ENCODE measurements at places on chromosomes 16 and 17. TPM values are rescaled to one million over a fixed set of nuclear protein-coding genes. Genes with fewer than 3 reads are reported as not detected.
A peak's percentile ranks its signal among the peaks of the same experiment; 100 is the strongest.

GNG13 gene
- total RNA-seq, result not detected

GRCh38 chr16:27838536-27839175 lies 224.9 kb downstream of the GSG1L start:
- no peak for DNase-seq
- no peak overlapping the region for H3K4me3 ChIP-seq
- no peaks in the 10 kb centered on the region for H3K36me3 ChIP-seq
- no peak overlapping the region for H3K27ac ChIP-seq

DNA sequence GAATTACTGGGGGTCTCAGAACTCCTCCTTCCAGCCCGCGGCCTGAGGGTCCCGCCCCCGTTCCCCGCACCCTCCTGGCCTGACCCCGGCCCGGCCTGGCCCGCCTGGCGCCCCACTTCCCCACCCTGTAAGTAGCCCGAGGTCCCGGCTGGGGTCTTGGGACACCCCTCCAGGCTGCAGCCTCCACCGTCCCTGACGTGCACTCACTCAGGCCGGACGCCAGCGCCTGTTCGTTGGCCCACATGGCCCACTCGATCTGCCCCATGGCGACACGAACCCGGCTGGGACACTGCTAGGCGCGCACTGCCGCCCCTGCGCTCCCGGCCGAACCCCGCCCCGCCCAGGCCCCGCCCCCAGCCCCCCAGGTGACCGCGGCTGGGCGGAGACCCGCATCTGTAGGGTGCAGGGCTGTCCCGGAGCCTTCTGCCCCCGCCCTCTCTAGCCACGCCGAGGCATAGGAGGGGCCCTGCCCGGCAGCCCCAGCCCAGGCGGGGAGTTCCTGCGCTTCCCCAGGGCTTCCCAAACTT lies at the start of gene CYBA:
Gene CYBA (minus strand): TSS at position 305 of the 527 bp plus-strand sequence. CDS start 40 bp downstream, at position 265.
- DNase-seq, result peak; percentile 99
- peaks cover 8% of the 10 kb centered on the region for H3K36me3 ChIP-seq

DNA sequence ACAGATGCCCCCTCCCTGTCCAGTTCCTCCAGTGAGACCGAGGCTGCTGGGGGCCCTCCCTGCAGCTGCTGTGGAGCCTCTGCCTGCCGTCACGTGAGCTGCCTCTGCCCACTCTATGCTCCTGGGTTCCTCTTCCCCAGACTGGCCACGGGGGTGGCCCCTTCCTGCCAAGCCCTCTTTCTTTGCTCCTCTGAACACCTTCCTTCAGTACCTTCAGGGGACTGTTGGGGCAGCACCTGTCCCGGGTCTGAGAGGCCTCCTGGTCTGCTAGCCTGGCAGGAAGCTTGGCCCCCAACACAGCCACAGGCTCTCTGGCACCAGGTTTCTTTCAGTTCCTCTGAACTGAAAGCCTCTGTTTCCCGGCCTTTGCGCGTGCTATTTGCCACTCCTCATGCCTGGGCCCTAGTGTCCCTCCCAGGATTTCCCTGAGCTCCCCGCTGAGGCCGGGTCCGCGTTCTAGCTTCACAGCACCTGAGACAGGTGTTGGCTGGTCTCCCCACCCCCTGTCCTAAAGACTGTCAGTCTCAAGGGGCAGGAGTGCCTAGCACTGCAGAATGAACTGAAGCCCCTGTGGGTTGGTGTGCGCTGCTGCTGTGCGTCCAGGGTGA lies 6.6 kb upstream of the ATP6V0C start:
- H3K27ac ChIP-seq, result no peak overlapping the region
- peaks cover 3% of the 10 kb centered on the region for H3K36me3 ChIP-seq
- DNase-seq, result peak; percentile 65
- peaks cover 15% of the 10 kb centered on the region for H3K4me1 ChIP-seq

UBN1 gene
- total RNA-seq, result 34.5 TPM

TBX4 gene
- total RNA-seq, result 0.59 TPM

DNA sequence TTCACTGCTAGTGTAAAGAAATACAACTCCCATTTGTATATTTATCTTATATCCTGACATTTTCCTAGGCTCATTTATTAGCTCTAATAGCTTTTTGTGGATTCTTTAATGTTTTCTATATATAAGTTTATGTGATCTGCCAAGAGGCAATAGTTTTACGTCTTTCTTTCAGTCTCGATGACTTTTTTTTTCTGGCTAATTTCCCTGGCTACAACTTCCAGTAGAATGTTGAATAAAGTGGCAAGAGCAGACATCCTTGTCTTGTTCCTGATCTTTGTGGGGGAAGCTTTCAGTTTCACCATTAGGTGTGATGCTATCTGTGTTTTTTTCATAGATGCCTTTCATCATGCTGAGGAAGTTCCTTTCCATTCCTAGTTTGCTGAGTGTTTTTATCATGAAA lies 43.9 kb upstream of the ABCA3 start:
- H3K27ac ChIP-seq, result no peak overlapping the region
- no peaks in the 10 kb centered on the region for H3K36me3 ChIP-seq
- no peaks in the 10 kb centered on the region for H3K4me1 ChIP-seq
- no peak for DNase-seq
- peaks cover 18% of the 10 kb centered on the region for H3K27me3 ChIP-seq
